ENCODE measurements at places on chromosomes 11 and 22.

- no peak for DNase-seq
Measured at GRCh38 chr11:35785287-35786167, 123.0 kb downstream of the TRIM44 start.

GRCh38 chr11:45182902-45183301, 36.5 kb downstream of the PRDM11 start:
- no peak for DNase-seq

GRCh38 chr11:58609723-58610122, 12.7 kb upstream of the CNTF start:
- DNase-seq, result no peak

- no peak for DNase-seq
Measured at GRCh38 chr11:46690702-46691101, 9.7 kb downstream of the ARHGAP1 start.

GRCh38 chr22:36807627-36808026, 9.2 kb downstream of the PVALB start:
- DNase-seq, result no peak

DNA sequence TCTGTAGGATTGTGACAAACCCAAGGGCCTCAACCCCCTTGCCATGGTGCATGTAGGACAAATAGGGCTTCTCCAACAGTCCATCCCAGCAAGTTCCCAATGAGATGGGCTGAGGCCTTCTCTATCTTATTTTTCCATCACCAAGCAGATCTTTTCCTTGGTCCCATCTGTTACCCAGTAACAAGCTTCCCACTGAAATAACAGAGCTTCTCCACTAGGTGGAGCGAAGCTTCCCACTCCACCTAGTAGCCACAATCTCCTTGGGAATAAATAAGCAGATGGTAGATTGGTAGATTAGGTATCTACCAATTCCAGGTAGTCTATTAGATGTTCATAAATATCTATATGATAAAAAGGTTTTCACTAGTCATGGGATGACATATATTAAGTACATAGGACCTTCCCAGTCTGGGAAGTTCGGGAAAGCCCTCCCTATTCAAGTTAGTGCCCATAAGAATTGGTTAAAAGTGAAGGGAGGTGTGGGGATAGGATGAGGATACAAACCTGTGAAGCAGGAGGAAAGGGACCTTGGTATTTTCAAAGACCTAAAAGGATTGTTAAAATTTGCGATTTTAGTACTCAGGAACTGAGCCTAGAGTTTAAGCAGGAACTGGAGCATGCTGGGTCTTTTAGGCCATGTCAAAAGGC, 5.9 kb upstream of the OR52L1 start:
- DNase-seq, result no peak

GRCh38 chr11:60955571-60955970, 3.6 kb upstream of the SLC15A3 start:
- no peak for DNase-seq

GRCh38 chr11:95267601-95268213, 36.7 kb upstream of the SESN3 start:
- DNase-seq, result no peak

DNA sequence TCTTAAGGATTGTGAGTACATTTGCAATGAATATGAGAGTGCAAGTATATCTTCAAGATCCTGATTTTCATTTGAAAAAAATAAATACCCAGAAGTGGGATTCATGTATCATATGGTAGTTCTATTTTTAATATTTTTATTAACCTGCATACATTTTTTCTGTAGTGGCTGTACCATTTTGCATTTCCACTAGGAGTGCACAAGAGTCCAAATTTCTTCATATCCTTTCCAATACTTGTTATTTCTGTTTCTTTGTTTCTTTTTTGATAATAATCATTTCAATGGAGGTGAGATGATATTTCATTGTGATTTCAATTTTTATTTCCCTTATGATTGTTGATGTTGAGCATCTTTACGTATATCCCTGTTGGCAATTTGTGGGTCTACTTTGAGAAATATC, 759.8 kb upstream of the CNTN5 start:
- no peak for DNase-seq

GRCh38 chr11:8362899-8363298, 99.2 kb upstream of the LMO1 start:
- DNase-seq, result no peak

DNA sequence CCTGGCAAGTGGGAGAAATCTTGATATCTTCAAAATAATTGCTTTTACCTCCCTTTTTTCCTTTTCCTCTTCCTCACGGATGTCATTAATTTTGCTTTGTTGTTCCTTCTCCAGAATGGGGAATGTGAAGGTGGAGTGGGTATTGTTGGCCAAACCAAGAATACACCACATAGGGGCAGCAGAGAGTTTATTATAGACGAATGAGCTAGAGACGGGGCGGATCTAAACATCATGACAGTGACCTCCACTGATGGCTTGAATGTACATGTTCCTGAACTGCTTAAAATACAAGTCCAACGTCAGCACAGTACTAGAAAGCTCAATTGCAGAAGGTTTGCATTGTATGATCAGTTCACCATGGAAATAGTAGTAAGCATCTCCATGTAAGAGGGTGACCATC, 122.3 kb upstream of the SNX19 start:
- no peak for DNase-seq

- no peak for DNase-seq
Measured at GRCh38 chr11:44279483-44279882, 30.5 kb downstream of the ALX4 start.

GRCh38 chr22:48152164-48152775, 1389.8 kb downstream of the TBC1D22A start:
- DNase-seq, result no peak

DNA sequence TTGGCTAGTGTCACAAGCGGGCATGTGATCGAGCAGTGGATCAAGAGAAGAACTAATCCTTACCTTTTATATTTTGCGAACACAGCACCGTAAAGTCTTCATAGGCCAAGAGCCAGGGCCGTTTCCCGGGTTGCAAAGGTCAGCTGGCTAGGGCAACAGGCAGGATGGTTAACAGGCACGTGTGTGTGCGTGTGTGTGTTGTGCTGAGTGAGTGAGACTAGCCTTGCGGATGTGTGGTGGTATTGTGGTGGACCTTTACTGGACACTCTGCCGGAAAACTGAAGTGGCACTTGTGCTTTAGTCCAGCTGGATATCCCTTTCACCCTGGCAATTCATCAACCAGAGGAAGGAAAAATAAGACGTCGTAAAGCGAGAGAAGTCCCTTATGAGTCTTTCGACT, 176.7 kb downstream of the BCR start:
- DNase-seq, result no peak

All from stimulated activated CD8-positive, alpha-beta memory T cell treated with anti-CD3 and anti-CD28 coated beads, Interleukin-4, amount 100 ng/mL, for 24 hours (primary cell).